Small intestine (tissue), 16 donors: ENCODE measurements at places on chromosomes 6 and 20.

DNA sequence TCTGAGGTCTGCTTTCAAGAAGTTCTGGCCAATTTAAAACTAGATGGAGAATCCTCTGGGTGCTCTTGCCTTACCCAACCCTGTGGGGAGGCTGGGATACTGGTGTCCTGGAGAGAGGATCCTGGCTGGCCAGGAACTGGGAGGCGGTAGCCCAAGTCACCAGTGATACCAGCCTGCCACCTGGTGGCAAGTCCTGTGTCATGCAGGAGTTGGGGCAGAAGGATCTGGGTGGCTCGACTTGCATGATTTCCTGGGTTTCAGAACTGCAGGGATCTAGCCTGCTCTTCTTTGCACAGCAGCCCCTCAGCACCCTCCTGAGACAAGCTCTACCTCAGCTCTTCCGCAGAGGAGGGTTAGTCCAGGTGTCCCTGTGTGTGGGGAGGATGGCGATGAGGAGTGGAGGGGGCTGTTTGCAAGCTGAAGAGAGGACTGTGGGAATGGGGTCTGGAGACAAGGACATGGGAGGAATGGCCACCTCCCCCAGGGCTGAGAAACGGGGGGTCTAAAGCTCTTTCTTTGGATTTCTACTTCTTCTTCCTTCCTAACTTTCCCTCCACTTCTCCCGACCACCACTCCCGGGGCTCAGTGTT is 4.2 kb downstream of the KCNK17 start:
- DNase-seq, result peak; percentile 82

DNA sequence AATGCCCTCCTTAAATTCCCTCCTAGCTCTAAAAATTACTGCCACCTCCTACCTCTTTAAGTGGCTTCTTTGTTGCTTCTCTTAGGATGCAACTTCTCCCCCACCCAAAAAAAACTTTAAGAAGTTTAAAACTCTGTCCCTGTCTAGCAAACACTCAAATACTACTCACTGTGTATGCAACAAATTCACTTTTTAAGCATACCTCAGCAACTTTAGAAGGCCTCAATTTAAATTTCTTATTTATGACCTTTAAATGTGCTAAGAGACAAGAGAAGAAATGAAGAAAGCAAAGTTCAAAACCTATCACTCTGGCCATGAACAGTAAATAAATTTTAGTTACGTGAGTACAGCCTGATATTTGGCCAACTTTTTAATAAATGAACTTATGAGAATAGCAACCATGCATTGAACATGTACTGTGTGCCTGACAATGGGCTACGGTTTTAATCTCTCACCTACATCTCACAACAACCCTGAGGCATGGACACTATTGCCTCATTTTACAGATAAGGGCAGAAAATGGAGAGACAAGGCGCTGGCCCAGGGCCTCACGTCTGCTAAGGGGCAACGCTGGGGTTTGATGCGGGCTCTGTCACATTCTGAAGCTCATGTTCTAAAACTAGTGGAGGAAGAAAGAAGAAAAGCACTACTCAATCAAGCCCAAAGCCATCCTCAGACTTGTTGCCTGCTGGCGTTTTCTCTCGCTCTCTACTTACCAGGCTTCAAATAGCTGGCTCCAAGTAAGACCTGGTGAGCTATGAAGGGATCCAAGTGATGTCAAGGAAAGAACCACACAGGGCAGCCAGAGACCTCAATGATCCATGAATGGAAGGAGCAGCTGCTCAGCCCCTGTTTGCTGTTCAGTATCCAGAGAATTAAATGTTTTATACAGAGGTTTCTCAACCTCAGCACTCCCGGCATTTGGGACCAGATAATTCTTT is 99.8 kb downstream of the TBC1D7 start:
- DNase-seq, result no peak

DNA sequence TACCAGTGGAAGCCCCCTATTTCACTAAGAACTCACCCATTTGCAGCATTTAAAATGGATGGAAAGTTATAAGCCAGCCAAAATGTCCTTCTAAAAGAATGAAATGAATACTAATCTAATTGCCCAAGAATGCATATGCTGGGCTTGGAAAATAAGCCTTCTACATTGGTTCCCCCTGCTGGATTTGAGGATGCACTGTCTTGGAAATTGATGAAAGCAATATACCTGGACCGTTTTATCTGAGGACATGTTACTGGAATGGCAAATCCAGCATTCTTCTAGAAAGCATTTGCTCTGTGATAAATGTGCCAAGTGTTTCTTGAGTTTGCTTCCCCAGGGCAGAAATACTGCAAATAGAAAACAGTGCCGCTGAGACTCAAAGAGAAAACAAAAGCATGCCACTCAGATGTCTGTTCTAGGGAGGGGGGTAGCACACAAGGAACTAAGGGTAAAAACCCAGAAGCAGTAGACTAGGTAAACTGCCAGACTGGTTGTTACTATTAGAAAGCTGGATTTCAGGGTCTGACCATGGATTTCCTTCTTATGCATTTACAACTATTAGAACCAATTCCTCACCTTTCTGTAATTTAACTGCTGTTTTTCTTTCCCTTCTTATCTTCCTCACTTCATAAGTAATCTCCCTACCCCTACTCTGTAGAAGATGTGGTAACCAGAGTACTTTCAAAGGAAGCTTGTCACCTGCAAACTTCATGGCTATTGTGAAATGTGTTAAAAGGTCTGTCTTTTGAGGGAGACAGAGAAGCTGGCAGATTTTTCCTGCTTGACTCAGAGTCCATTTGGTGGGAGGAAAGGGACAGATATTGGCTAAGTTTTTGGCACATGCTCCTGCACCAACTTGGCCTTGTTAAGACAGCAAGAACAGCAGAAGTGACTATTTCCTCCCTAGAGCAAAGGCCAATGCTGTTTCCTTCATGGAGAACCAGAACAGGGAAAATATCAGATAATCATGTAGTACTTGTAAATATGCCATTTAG is 642.6 kb downstream of the KIF16B start:
- peak; percentile 7 for DNase-seq

GRCh38 chr6:16438718-16439591 is 200.6 kb downstream of the GMPR start:
- DNase-seq, result no peak

GRCh38 chr6:44278774-44279697 is 8.8 kb downstream of the TMEM151B start:
- DNase-seq, result no peak

DNA sequence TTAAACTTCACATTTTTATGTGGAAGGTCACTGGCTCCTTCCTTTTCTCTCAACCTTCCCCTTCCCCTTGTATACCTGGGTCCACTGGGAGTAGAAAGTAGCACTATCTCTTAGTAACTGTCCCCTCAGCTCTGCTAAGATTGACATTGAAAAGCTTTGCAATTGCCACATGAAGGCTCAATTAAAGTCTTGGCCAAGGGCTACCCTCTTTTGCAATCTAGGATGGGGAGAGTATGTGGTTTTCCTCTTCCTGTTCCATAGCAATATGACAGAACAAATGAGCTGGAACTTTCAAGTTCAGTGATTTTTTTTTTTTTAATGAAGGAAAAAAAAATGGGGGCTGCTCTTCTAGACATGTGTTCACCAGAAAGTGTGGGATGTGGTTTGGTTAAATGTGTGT is 37.1 kb downstream of the PROKR2 start:
- DNase-seq, result no peak

DNA sequence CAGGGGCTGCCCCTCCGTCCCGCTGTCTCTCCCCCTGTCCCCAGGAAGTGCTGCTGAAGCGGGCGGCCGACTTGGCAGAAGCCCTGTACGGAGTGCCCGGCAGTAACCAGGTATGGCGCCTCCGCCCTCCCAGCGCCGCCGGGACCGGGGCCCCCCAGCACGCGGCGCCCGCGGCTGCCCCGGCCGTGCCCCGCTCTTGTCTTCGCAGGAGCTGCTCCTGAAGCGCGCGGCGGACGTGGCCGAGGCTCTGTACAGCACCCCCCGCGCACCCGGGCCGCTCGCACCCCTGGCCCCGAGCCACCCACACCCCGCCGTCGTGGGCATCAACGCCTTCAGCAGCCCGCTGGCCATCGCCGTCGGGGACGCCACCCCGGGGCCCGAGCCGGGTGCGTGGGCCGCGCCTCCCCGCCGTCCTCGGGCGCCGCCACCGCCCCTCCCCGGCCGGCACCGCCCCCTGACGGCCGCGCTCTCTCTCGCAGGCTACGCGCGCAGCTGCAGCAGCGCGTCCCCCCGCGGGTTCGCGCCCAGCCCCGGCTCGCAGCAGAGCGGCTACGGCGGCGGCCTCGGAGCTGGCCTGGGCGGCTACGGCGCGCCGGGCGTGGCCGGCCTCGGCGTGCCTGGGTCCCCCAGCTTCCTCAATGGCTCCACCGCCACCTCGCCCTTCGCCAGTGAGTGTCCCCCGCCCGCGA is 48.4 kb downstream of the CPXM1 start:
- peak; percentile 9 for DNase-seq

DNA sequence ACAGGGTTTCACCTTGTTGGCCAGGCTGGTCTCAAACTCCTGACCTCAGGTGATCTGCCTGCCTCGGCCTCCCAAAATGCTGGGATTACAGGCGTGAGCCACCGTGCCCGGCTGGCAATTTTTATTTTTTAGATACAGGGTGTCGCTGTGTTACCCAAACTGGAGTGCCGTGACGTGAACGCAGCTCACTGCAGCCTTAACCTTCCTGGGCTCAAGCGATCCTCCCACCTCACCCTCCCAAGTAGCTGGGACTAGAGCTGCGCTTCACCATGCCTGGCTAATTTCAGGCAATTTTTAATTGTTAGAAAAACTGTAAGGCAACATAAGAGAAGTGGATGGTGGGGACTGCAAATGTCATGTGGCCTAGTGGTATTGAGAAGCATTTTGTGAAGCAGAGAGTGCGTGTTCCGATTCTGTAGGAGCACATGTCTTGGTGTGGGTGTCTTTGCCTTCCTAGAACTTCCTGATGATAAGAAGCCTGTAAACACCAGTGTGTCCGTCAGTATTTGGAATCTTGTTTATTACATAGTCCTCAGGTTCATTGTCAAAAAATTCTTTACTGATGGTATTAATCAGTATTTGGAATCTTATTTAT is 18.0 kb downstream of the JARID2 start:
- no peak for DNase-seq
